ENCODE measurements at places on chromosomes 1 and 21.

DNA sequence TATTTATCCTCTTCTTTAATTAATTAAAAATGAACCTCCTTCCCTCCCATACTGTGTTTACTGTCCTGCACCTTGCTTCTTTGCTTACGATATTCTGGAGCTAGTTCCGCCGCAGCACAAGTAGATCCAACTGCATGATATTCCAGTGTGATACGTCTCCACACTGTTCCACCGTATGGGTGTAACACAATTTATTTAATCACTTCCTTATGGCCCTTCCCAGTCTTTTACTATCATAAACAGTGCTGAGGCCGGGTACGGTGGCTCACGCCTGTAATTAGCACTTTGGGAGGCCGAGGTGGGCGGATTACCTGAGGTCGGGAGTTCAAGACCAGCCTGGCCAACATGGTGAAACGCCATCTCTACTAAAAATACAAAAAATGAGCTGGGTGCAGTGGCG, 25.7 kb downstream of the CNST start:
- DNase-seq = no peak

DNA sequence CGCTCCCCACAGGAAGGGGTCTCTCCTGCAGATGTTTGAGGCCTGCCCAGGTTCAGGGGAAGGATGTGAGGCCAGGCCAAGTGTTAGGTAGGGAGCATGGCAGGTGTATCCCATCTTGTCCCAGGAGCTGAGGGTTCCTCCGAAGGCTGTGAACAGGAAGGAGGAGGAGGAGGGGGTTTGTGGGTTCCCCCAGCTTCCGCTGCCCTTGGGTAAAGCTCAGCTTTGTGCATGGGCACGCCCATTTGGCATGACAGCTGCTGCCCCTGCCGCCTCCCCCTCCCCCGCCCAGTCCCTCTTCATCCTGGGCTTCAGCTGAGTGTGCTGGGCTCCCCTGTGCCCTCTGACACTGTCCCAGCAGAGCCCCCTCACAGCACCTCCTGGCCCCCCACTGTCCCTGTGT, 25.5 kb downstream of the TNFRSF8 start:
- DNase-seq = peak; percentile 11

GRCh38 chr1:90048043-90048442, 53.1 kb downstream of the ZNF326 start:
- no peak for DNase-seq

GRCh38 chr1:66445492-66446181, 88.3 kb upstream of the SGIP1 start:
- DNase-seq = peak; percentile 24

All from effector CD4-positive, alpha-beta T cell (primary cell).